Suppressor macrophage treated with lipopolysaccharide for 4 hours (primary cell): ENCODE measurements at places on chromosomes 3 and 15.

GRCh38 chr3:12179441-12179840, 20.7 kb upstream of the TIMP4 start:
- no peak for DNase-seq

- no peak for DNase-seq
Observed at GRCh38 chr15:76165951-76166350, 106.2 kb downstream of the TMEM266 start.

DNA sequence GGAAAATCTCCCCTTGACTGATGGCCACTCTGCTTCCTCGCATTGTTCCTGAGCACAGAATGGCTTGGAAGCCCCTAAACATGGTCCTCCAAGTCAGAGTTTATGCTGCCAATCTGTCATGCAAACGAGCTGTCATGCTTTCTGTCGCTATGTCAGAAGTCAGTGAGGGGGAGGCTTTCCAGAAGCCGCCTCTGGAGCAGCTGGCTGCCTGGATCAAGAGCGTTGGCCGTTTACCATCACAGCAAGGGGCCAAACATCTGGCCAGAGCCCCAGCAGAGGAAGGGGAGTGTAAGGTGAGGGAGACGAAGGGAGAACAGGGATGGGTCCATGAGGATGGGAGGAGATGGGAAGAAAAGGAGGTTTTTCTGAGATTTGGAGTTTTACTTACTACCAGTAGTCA, 372.6 kb upstream of the NR2F2 start:
- no peak for DNase-seq

DNA sequence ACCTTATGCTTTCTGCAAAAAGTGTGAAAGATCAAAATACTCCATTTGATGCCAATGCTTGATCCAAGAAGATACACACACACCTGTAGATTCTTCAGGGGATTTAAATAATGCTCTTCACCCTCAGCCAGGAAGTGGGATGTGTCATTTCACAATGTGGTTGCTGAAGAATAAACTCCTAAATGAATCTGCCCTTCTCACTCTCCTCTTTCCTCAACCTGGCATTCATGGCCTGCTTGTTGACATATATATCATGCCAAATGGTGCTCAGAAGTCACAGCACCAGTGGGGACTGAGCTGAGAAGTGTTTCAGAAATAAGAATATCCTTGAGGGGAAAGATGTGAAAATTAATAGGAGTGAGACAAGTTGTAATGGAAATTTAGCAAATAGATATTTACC, 146.6 kb upstream of the ARHGEF26 start:
- no peak for DNase-seq

- DNase-seq: no peak
Observed at GRCh38 chr3:10763817-10764258, 52.2 kb upstream of the SLC6A11 start.

DNA sequence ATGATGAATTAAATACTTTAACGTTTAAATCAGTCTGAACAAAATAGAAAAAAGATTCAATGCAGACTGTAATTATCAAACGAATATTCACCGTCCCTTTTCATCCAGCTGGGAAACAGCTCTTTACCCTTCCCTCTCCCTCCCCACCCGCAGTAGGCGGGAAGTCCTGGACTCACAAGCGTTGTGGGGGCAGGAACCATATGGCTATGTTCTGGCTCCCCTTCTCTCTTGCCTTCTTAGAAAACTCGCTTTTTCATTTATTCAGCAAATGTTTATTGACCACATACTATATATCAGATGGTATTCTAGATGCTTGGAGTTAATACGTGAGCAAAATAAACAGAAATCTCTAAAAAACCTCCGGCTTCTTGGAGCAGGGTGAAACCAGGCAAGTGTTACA, 715 bp upstream of the SCAPER start:
- no peak for DNase-seq

- DNase-seq: peak; percentile 16
Observed at GRCh38 chr3:89314454-89315098, 207.2 kb downstream of the EPHA3 start.

GRCh38 chr3:133459400-133459799, 59.5 kb downstream of the BFSP2 start:
- DNase-seq: no peak

DNA sequence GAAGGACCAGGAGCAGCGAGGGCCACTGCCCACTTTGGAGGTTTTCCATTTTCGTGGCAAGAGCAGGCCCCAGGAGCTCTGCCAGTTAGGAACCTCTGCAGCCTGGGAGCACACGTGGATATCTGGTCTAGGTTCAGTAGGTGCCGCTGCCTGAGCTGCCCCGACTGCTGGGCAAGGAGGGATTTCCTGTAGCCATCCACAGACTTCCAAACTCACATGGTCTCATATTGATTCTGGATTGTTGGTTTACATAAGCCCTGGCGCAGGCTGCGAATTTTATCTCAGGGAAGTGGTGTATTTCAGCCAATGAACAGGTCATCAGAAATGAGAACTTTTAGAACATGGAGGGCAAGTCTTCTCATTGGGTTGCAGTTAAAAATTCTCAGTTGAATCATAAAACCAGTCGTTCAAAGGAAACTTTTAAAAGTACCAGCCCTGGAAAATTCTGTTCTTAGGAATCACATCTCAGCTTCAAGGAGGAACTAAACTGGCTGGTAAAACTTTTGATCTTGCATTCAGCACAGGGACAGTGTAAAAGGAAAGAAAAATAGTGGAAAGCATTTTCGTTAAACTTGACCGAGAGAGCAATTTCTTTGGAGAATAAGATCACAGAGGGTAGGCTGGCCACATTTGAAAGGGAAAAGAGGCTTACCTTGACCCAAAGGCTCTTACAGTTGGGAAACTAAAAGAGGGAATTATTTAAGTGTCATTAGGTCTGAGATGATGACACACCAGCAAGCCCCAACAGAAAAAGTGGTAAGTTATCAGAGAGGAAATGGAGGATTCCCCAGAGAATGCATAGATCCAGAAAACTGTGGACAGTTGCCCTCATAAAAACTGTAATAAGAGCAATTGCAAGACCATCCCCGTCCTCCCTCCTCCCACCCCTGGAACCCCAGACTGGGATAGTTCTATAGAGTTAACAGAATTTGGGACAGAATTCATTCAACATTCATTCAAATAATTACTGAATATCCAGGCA, 6.4 kb upstream of the RTP3 start:
- no peak for DNase-seq

DNA sequence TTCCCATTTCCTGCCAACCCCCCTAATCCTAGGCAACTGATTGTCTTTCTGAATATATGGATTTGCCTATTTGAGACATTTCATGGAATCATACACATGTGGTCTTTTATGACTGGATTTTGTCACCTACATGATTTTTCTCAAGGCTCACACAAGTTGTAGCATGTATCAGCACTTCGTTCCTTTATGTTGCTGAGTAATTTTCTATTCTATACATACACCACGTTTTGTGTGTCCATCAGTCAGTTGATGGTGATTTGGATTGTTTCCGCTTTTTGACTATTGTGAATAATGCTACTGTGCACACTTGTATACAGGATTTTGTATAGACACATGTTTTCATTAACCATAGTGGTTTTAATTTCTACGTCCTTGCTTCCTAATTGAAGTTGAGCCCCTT, 203.1 kb downstream of the ITPR1 start:
- no peak for DNase-seq

GRCh38 chr3:138441742-138442141, 7.3 kb downstream of the ESYT3 start:
- DNase-seq: no peak

GRCh38 chr15:101533371-101534140, 44.0 kb upstream of the PCSK6 start:
- DNase-seq: no peak

GRCh38 chr15:99507504-99508310, 58.1 kb upstream of the MEF2A start:
- DNase-seq: no peak

GRCh38 chr3:187777331-187777941, 32.2 kb upstream of the BCL6 start:
- DNase-seq: peak; percentile 90

- DNase-seq: peak; percentile 35
Observed at GRCh38 chr3:111859974-111860859, 1.2 kb downstream of the PHLDB2 start.

DNA sequence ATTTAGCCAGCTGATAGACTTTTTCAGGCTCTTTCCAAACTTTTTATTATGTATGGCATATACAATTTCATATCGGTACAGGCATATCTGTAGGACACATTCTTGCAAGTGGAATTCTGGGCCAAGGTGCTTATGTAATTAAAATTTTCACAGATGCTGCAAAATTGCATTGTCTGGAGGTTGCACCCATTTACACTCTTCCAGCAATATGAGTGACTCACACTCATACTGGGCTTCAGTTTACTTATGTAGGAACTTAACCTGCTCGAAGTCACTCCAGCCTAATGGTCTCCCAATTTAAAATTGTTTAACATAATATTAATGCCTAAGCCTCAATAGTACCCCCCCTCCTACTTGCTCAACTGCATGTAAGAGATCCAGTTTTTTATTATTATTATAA, 11.2 kb upstream of the SEC62 start:
- DNase-seq: peak; percentile 29

- DNase-seq: no peak
Observed at GRCh38 chr3:194364314-194364651, 5.3 kb downstream of the LRRC15 start.

- DNase-seq: no peak
Observed at GRCh38 chr3:129313415-129313664, 34.7 kb downstream of the HMCES start.

GRCh38 chr3:69088063-69088462, 3.3 kb downstream of the ARL6IP5 start:
- peak; percentile 55 for DNase-seq

- DNase-seq: no peak
Observed at GRCh38 chr3:144148356-144148755, 176.7 kb downstream of the DIPK2A start.

GRCh38 chr3:37598808-37599581, 262.7 kb upstream of the CTDSPL start:
- no peak for DNase-seq

- peak; percentile 22 for DNase-seq
Observed at GRCh38 chr3:171184372-171184771, 157.9 kb upstream of the SLC2A2 start.

GRCh38 chr3:53202331-53203015, 41.5 kb downstream of the PRKCD start:
- no peak for DNase-seq

DNA sequence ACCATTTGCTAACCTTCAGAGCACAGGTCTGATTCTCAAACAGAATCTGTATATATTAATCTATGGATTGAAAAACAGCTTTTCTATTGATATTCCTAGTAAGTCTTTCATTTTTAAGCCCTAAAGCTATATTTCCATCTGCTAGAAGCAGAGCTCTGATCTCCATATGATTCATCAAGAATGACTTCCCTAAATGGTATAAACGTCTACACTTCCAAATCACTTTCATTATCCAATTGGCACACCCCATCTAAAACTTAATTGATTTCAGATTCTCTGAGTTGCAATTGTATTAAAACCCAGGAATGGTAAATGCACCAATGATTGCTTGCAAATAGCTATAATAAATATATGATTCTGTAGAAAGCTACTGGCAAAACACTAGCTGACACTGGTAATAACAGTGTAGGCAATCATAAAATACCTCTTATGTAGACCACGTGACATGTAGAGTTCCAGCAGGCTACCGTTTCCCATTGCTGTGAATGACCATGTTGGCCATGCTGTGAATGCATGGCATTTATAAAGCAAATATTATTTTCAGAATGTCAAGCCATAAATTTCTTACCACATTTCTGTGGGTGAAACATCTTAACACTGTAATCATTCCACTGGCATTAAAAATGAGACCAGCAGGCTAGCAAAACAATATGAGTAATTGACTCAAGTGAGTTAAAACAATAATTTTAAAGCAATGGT, 226.0 kb downstream of the ZMAT3 start:
- no peak for DNase-seq

DNA sequence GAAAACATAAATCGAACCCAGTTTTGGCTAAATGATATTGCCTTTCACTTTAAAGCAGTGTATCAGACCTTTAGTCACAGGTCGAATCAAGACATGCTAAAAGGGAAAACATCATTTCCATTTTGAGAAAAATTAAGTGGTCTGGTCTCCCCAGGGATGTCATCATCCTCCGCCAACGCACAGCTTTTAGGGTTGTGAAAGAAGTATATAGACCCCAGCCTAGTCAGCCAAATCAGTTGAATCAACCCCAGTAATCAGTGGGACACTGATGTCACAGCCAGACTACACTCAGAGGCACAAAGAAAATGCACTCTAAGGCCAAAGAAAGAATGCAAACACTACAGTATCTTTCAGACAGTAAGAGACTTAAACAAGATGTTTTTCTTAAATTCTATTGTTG, 187.4 kb downstream of the ZIC4 start:
- DNase-seq: no peak

- no peak for DNase-seq
Observed at GRCh38 chr3:8953313-8953712, 10.0 kb downstream of the RAD18 start.

DNA sequence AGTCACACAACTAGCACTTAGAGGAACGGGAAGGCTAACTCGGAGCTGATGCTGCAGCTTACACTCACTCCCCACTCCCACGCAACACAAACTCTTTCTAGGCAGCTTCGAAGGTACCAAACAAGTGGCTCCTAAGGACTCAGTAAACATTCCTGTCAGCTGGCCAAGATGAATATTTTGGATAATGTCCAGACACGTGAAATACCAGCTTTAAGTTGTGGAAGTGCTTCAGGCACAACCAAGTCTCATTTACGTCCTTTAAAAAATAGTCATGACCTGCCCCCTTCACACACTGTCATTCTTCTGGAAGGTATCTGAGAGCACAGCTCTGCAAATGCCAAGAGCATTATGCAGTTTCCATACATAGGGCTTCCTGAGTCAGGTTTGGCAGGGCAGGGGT, 1005.9 kb upstream of the CFAP20DC start:
- DNase-seq: no peak

DNA sequence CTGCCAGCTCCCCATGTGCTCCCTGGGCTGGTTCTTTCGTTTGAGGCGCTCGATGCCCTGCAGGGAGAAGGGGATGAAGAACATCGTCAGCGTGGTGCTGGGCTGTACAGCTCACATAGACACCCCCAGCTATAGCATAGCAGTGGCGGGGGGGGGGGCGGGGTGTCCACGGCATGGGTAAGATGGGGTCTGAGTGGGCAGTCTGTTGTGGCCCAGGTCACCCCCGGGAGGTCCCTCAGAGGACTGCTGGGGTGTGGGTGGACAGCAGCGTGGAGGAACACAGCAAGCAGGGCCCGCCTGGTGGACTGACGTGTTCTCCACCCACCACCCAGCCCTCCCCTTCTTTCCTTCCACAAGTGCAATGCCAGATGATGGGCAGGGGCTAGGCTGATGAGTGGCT, 43.7 kb downstream of the TGM4 start:
- no peak for DNase-seq

- DNase-seq: no peak
Observed at GRCh38 chr3:145681181-145681580, 479.8 kb downstream of the PLOD2 start.
